ENCODE measurements at places on chromosomes 2 and 18. TPM values are rescaled to one million over a fixed set of nuclear protein-coding genes. Genes with fewer than 3 reads are reported as not detected.

- H3K27me3 ChIP-seq, result no peaks in the 10 kb centered on the region
- H3K4me1 ChIP-seq, result no peaks in the 10 kb centered on the region
- no peaks in the 10 kb centered on the region for H3K36me3 ChIP-seq
- no peak for DNase-seq
Observed at GRCh38 chr2:66334237-66335029, 100.5 kb upstream of the MEIS1 start.

DNA sequence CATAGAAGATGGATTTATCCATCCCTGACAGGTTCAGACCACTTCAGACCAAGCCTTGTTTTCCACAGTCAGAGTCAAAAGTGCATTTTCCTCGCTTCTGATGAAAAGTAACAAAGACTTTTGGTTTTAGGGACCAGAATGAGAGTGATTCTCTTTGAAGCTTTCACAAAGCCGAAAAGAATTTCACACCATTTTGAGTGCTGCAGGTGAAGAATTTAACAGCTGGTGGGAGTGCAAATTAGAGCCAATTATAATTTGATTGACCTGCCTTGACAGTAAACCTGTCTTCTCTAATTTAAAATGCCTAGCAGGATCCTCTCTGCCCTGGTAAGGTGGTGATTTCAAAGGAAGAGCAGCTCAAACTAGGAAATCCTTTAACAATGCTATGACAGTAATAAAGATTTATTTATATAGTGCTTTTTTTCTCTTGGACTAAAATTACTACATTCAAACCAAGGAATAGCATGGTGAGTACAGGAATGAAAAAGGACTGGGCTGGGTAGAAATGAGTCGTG is 241.6 kb downstream of the HRH4 start:
- no peak overlapping the region for H3K4me3 ChIP-seq
- no peaks in the 10 kb centered on the region for H3K4me1 ChIP-seq
- no peak for DNase-seq
- no peak overlapping the region for H3K27ac ChIP-seq

NEB gene
- total RNA-seq, result 17.6 TPM

UGT1A4 gene
- 0.79 TPM for total RNA-seq

- no peaks in the 10 kb centered on the region for H3K4me1 ChIP-seq
- no peaks in the 10 kb centered on the region for H3K27me3 ChIP-seq
- no peak overlapping the region for H3K4me3 ChIP-seq
- H3K27ac ChIP-seq, result no peak overlapping the region
Observed at GRCh38 chr2:223052548-223053483, 826 bp downstream of the KCNE4 start.

GRCh38 chr18:50986360-50987087 is 18.7 kb downstream of the ELAC1 start:
- DNase-seq, result no peak
- no peak overlapping the region for H3K4me3 ChIP-seq
- peaks cover 3% of the 10 kb centered on the region for H3K4me1 ChIP-seq
- H3K36me3 ChIP-seq, result no peaks in the 10 kb centered on the region
- no peaks in the 10 kb centered on the region for H3K27me3 ChIP-seq
- H3K27ac ChIP-seq, result no peak overlapping the region

- H3K27me3 ChIP-seq, result no peaks in the 10 kb centered on the region
- no peaks in the 10 kb centered on the region for H3K36me3 ChIP-seq
- DNase-seq, result no peak
- no peak overlapping the region for H3K4me3 ChIP-seq
Observed at GRCh38 chr2:147108548-147108947, 736.3 kb upstream of the ACVR2A start.

- no peak for DNase-seq
- no peaks in the 10 kb centered on the region for H3K4me1 ChIP-seq
- no peaks in the 10 kb centered on the region for H3K36me3 ChIP-seq
- no peak overlapping the region for H3K27ac ChIP-seq
Observed at GRCh38 chr2:116585669-116586327, 1228.7 kb upstream of the DDX18 start.

- H3K4me1 ChIP-seq, result peaks cover 25% of the 10 kb centered on the region
- H3K36me3 ChIP-seq, result no peaks in the 10 kb centered on the region
- H3K27me3 ChIP-seq, result no peaks in the 10 kb centered on the region
Observed at GRCh38 chr2:101714118-101714517, 16.6 kb downstream of the MAP4K4 start.

GRCh38 chr18:35694808-35695207 is 113.3 kb downstream of the GALNT1 start:
- H3K4me1 ChIP-seq, result no peaks in the 10 kb centered on the region
- no peak overlapping the region for H3K27ac ChIP-seq
- H3K4me3 ChIP-seq, result no peak overlapping the region
- no peaks in the 10 kb centered on the region for H3K27me3 ChIP-seq

GRCh38 chr2:118050386-118050785 is 36.5 kb upstream of the CCDC93 start:
- DNase-seq, result no peak
- H3K27ac ChIP-seq, result no peak overlapping the region
- no peak overlapping the region for H3K4me3 ChIP-seq
- H3K27me3 ChIP-seq, result no peaks in the 10 kb centered on the region

DNA sequence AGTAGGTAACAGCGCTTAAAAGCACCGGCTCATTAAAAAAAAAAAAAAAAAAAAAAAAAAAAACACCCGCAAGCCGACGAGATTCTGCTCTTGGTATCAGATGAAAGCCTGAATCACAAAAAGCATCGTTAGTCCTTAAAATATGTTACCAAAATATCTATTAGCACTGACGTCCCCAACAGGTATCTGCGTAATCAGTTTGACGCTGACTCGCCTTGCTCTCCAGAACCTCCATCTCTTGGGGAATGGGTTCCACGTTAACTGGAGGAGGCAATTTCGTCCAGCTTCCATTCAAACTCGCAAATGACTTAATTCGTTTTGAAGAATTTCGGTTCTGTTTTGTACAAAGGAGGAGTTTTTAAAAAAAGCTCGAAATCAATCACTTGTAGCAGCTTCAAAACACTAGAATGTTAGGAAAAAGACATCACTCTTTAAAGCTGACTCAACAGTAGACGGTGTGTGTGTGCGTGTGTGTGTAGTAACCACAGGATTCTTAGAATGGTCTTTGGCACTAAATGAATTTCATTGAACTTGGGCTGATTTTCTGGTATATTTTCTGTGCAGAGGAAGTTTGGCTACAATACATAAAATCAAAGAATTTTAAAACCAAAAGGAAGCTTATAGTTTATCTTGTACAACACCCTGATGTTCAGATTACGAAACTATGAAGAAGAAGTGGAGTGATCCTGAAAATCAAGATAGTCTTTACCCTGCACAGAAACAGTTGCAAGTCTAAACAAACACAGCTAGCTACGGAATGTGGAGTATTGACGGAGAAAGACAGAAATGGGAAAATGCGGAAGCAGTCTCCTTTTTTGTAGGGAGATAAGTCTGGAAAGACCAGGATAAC is 1.1 kb upstream of the PGAP1 start:
- no peaks in the 10 kb centered on the region for H3K36me3 ChIP-seq
- H3K27ac ChIP-seq, result peak overlapping the region; percentile 77
- H3K27me3 ChIP-seq, result no peaks in the 10 kb centered on the region

DNA sequence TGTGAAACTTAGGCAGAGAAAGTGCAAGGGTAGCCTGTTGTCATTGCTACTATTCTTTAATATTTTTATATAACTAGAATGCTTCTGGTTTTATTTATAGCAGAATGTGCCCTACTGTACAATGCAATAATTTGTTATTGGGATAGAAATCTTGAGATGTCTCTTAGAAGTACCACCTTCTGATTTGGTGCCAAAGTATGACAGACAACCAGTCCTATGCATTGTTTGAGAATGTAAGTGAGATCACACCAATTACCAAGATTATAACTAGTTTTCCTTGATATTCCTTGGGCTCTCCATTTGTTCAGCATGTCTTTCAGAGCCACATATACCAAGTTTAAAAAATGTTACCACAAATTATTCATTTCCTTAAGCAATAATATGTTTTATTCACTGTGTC is 399.7 kb downstream of the CPS1 start:
- DNase-seq, result no peak
- H3K27ac ChIP-seq, result no peak overlapping the region
- no peaks in the 10 kb centered on the region for H3K4me1 ChIP-seq
- no peak overlapping the region for H3K4me3 ChIP-seq
- H3K27me3 ChIP-seq, result no peaks in the 10 kb centered on the region

ITGA6 gene
- total RNA-seq, result 33.0 TPM

DNA sequence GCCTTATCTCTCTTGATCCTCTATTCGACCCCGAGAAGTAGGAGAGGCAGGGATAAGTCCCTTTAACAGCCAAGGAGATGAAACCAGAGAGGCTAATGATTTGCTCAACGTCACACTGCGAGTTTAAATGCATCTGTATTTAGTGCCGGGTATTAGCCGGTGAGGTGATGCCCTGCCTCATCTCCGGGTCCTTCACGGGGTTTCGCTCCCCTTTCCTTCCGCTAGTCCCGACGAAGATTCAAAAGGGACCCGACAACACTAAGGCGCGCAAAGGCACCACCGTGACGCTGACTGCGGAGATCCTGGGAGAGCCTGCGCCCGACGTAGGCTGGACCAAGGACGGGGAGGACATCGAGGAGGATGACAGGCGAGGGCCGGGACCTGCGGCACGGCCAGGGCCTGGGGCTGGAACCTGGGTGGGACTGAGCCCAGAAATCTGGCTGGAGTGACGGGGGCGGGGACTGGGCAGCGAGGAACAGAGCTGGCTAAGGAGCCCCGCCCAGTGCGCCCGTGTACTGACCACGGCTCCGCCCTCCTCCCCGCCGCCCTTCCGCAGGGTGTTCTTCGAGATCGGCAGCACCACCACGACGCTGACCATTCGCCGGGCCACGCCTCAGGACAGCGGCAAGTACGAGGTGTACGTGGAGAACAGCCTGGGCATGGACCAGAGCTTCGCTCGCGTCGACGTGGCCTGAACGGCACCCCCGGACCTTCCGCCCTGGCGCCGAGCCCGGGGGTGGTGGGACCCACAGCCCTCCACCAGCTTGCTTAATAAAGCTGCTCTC is 1.0 kb upstream of the GMPPA start:
- no peaks in the 10 kb centered on the region for H3K36me3 ChIP-seq
- H3K4me3 ChIP-seq, result peak overlapping the region; percentile 86
- no peaks in the 10 kb centered on the region for H3K27me3 ChIP-seq

DNA sequence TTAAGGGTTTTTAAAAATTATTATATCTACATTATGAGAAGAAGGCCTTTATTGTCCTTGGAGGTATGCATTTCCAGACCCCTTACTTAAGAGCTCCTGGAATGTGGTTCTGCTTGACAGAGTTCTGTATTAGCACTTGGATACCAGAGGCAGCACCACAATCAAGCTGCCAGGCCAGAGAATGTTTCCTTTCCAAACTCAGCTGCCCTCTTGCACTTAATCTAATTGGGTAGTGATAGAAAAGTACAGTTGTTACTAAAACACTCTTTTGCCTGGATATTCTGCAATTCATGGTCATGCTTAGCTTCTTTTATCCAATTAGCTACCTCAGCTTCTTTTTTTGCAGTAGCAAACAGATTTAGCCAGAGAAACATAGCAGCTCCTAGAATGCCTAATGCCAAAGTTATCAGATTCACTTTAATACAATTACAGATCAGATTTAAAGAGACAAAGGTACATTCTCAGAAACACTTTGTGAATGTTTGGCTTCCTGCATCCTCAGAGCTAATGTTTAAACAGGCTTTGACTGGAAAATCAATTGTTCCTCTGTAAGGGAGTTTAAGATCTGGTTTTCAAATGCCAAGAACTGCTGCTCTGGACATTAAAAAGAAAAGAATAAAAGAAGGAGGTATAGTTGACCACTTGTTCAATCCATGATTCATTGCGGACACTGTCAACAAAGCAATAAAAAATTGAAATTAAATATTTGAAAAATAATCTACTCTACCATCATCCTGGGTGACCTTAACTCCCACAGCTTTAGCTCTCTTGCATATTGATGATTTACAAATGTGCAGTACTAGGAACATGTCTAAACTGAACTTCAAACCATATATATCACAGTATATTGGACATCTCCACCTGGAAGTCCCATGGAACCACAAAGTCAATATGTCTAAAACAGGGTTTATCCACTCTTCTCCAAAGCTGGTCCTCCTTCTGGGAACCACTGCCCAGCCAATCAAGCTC is 12.8 kb downstream of the NOSTRIN start:
- H3K27ac ChIP-seq, result no peak overlapping the region
- H3K4me1 ChIP-seq, result no peaks in the 10 kb centered on the region
- H3K4me3 ChIP-seq, result no peak overlapping the region
- no peak for DNase-seq
- H3K36me3 ChIP-seq, result no peaks in the 10 kb centered on the region

DNA sequence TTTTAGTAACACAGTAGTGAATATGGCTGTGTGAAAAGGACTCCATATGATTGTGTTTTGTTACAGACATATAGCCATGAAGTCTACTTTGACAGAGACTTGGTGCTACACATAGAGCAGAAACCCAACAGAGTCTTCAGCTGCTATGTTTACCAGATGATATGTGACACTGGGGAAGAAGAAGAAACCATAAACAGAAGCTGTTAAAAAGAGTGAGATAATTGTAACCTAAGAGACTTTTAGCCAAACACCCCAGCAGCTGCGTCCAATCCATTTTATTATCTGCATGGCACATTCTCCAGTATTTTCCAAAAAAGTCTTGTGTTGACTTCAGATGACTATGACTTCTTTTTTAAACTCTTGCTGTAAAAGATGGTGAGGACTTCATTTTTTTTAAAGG is 41.4 kb upstream of the CYBRD1 start:
- peaks cover 13% of the 10 kb centered on the region for H3K4me1 ChIP-seq
- peaks cover 1% of the 10 kb centered on the region for H3K36me3 ChIP-seq
- H3K27me3 ChIP-seq, result no peaks in the 10 kb centered on the region

DNA sequence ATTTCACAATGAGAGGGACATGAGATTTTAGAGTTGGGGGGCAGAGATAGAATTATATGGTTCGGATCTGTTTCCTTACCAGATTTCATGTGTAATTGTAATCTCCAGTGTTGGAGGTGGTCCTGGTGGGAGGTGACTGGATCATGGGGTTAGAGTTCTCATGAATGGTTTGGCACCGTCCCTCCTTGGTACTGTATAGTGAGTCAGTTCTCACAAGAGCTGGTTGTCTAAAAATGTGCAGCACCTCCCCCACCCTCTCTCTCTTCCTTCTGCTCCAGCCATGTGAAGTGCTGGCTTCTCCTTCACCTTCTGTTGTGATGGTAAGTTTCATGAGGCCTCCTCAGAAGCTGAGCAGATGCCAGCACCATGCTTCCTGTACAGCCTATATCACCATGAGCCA is 138.1 kb downstream of the SCG2 start:
- no peak overlapping the region for H3K4me3 ChIP-seq
- H3K27ac ChIP-seq, result no peak overlapping the region
- no peaks in the 10 kb centered on the region for H3K4me1 ChIP-seq
- H3K36me3 ChIP-seq, result no peaks in the 10 kb centered on the region
- no peaks in the 10 kb centered on the region for H3K27me3 ChIP-seq
- no peak for DNase-seq
